ENCODE measurements at places on chromosomes 5 and 9.

- DNase-seq = no peak
Observed at GRCh38 chr9:110199643-110200042, 8.3 kb downstream of the C9orf152 start.

- no peak for DNase-seq
Observed at GRCh38 chr5:142845402-142845921, 75.3 kb downstream of the ARHGAP26 start.

DNA sequence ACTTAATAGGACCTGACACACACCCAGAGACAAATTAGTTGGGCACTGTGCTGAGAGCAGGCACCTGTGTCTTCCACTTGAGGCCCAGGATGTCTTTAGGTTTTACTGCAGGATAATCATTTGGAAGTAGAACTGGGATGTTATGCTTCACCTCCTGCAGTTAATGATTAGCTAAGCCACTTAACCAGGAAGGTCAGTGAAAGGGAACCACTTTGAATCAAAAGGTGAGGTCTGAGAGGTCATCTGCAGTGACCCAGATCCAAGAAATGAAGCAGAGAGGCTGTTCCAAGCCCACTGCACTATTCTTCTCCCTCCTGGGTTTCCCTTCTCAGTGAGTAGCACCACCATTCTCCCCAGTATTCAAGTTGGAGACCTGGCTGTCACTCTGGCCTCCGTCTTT lies 110.5 kb downstream of the SNX18 start:
- DNase-seq = no peak

DNA sequence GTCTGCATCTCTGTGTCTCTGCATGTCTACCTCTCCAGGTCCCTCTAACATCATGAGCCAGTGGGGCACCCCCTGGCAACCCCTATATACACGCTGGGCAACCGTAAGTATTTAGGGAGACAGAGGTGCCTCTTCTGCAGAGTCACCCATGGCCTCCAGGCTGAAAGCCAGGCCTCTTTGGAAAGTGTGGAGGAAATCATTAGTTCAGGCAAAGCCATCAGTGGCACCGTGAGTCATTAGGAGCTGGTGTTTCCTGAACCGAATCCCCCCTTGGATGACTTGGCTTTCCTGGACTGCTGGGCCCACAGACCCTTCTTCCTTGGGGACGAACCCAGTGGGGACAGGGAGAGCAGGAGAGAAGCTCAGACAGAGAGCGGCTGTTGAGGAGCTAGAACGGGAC lies 174.8 kb downstream of the OLFM1 start:
- DNase-seq = no peak

DNA sequence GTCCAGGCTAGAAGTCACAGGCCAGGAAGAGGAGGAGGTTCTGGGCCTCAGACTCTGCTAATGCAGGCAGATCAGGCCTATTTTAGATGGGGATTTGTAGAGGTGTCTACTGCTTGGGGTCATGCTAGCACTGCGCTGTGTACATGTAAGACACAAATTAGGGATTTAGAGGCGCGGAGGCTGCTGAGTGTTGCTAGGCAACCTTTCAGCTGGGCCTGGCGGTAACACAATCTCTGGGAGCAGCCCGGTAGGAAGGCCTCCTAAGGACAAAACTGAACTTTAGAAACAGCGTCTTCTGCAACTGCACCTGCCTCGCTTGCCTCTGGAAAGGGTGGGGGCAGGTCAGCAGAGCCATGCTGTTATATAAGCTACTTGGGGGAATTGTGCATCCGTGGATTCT lies 147.9 kb downstream of the MACROH2A1 start:
- no peak for DNase-seq

- no peak for DNase-seq
Observed at GRCh38 chr9:81601639-81602623, 87.4 kb downstream of the TLE1 start.
